Muscle of arm (tissue), 14 donors: ENCODE measurements at places on chromosomes 2 and 18. TPM values are rescaled to one million over a fixed set of nuclear protein-coding genes. Genes with fewer than 3 reads are reported as not detected.

GRCh38 chr2:154049561-154049960 lies 177.8 kb downstream of the GALNT13 start:
- no peak for DNase-seq

GRCh38 chr18:39701055-39701783 lies 2135.6 kb upstream of the CELF4 start:
- no peak for DNase-seq

DNA sequence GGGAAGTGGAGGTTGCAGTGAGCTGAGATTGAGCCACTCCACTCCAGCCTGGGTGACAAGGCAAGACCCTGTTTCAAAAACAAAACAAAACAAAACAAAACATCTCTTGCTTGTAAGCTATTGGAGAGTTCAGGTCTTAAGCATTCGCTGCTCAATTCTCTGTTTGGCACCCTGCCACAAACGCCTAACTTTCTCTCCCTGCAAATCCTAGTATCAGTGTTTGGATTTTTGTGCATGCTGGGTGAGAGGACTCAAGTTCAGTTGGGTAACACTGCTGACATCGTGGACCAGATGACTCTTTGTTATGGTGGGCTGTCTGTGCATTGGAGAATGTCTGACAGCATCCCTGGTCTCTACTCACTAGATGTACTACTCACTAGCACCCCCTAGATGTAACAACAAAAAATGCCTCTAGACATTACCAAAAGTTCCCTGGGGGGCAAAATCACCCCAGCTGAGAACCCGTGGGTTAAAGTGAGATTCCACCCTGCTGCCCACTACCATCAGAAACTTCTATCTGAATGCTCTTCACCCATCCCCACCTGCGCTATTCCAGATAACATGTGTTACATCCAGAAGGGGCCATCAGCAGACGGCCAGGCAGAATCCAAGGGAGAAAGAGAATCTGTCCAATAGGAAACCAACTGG lies 50.9 kb downstream of the CACNB4 start:
- DNase-seq: no peak

- DNase-seq: no peak
Observed at GRCh38 chr2:202778217-202778616, 93.3 kb downstream of the ICA1L start.

- no peak for DNase-seq
Observed at GRCh38 chr2:68741805-68742306, 7.2 kb downstream of the ARHGAP25 start.

GRCh38 chr2:239110595-239111048 lies 262.7 kb downstream of the TWIST2 start:
- DNase-seq: no peak

- DNase-seq: no peak
Observed at GRCh38 chr2:43018179-43019024, 208.0 kb downstream of the ZFP36L2 start.

DNA sequence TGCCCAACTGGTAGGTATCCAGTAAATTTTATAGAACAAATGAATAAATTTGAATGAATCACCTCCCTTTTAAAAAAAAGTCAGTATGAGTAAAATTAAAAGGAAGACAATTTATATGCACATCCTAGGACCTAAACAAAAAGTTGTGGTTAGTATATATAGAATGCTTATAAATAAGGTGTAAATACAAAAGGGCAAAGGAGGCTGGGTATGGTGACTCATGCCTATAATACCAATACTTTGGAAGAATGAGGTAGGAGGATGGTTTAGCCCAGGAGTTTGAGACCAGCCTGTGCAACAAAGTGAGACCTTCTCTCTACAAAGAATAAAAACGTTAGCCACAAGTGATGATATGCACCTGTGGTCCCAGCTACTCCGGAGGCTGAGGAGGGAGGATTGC lies 12.8 kb downstream of the C2orf69 start:
- no peak for DNase-seq

- no peak for DNase-seq
Observed at GRCh38 chr2:172089633-172090032, 4.3 kb downstream of the DLX1 start.

GRCh38 chr18:33116376-33116775 lies 324.1 kb downstream of the CCDC178 start:
- DNase-seq: no peak

GRCh38 chr18:38243291-38243690 lies 677.7 kb upstream of the CELF4 start:
- no peak for DNase-seq

- no peak for DNase-seq
Observed at GRCh38 chr2:65277791-65278483, 50.3 kb downstream of the ACTR2 start.

DNA sequence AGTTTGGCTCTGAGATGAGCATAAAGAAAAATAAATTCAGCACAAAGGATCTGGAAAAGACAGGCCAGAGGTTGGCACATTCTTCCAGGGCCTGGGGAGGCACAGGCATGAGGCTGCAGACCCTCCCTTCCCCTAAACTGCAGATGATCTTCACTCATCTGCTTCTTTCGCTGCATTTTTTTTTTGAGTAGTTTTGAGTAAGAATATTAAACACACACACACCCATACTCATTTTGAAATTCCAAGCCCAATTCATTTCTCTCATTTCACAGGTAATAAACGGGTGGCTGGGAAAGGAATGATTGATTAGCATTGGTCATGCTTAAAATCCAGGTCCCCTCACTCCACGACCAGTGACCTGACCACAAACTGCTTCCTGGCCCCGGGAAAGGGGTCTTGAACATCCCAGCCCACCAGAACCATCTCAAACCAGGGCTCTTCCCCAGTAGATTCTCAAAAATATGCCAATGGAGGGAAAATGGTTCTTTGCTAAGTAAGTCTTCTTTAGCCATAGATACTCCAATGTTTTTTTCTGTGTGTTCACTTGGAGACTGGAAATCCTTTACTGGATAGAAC lies 219.6 kb downstream of the ANAPC1 start:
- DNase-seq: no peak

DNA sequence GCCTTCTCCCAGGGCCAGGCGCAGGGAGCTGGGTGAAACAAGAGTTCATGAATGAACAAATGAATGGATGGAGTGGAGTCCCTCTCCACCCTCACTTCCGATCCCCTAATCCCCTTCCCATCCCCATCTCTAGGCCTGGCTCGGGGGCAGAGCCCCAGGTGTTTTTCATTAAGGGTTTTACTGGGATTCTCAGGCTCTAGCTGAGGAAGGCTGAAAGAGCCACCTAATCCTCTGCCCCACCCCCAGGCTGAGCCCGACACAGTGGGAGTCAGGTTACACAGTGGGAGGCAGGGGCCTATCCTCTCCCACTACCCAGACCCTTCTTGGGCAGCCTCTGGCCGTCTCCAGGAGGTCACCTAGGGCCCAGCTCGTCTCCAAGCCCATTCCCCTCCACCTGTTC lies 36.1 kb downstream of the SDC1 start:
- no peak for DNase-seq

- no peak for DNase-seq
Observed at GRCh38 chr2:162277381-162277780, 34.1 kb upstream of the FAP start.

- peak; percentile 25 for DNase-seq
Observed at GRCh38 chr2:10911291-10912075, at the start of gene KCNF1. KCNF1 (plus strand) TSS chr2:10911934; CDS start chr2:10912427, 493 bp downstream.

- no peak for DNase-seq
Observed at GRCh38 chr2:230925443-230925878, 419 bp upstream of the GPR55 start.

DNA sequence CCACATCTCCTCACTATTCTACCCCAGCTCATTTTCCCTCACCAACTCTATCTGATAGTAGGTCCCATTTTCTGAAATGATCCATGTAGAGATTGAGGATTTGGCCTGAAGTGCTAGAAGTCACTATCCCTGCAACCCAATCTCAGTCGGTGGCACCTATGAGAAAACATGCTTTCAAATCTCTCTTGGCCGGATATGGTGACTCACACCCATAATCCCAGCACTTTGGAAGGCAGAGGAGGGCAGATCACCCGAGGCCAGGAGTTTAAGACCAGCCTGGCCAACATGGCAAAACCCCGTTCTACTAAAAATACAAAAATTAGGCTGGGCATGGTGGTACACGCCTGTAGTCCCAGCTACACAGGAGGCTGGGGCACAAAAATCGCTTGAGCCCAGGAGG lies 19.1 kb upstream of the MARCHF4 start:
- no peak for DNase-seq

GRCh38 chr2:128245813-128246212 lies 72.9 kb downstream of the HS6ST1 start:
- DNase-seq: no peak

GRCh38 chr2:66324909-66325528 lies 109.9 kb upstream of the MEIS1 start:
- DNase-seq: no peak

GRCh38 chr2:17800219-17800618 lies 16.0 kb upstream of the MSGN1 start:
- peak; percentile 52 for DNase-seq

DNA sequence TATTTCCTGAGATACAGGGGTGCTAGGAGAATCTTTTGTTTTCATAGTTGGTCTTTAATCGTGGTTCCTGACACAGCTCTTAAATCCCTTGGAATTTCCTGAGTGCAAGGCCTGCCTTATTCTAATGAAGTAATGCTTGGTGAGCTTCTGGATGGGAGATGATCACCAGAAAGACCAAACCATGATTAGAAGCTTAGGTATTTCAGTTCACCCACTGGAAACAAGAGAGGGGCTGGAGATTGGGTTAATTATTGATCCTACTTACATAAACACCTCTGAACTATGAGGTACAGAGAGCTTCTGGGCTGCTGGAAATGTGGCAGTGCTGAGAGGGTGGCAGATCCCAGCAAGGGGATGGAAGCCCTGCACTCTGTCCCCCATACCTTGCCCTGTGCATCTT lies 406.8 kb downstream of the THSD7B start:
- no peak for DNase-seq

DNA sequence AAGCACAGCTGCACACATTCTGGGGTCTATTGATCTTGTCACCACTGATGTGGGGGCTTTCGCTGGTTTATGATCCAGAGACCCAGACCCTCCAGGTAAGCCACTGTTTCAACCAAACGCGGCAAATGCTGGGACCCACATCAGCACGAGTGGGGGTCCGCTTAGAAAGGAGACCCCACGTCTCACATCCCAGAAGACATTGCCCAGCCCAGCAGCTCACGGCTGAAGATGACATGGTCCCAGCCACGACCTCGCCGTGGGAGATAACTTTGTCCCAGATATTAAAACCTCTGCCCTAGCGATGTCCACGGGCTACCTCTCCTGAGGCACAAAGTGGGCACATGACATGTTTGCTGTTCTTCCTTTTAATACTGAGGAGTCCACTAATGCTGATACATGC lies 43.8 kb downstream of the LONRF2 start:
- no peak for DNase-seq

GRCh38 chr2:163401481-163401880 lies 334.3 kb downstream of the FIGN start:
- DNase-seq: no peak

GRCh38 chr2:41321351-41321750 lies 726.5 kb upstream of the PKDCC start:
- DNase-seq: no peak

DNA sequence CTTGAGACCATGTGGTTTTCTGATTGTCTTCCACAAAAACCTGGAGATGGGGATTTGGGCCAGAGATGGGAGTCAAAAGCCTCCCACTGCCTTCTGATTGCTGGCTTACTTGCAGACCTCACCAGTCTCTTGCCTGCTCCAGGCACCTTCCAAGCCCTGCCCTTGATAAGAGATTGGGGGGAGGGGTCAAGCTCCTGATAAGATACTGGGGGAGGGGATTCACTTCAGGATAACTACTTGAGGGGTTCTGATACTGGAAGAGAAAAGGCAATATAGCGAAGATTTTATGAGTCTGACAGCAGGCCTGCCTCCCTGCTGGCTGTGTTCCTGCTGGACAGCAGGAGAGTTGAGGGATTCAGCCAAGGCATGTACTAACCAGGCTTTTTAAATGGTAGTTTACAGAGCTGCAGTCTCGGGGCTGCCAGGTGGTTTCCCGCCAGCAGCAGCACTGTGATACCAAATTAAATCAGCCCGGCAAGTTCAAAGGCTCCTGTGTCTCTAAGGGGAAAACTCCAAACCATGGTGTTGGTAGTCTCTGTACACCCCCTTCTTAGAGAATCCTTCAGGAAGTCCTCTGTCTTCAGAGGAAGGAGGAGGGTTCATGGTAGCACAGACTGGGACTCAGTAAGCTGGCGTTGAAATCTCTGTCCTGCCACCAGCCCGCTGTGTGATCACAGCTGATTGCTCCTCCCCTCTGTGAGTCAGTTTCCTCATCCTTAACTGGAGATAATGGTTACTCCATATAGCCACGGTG lies 58.3 kb downstream of the FBXO36 start:
- DNase-seq: peak; percentile 78

GRCh38 chr2:127094509-127095366 lies 12.2 kb downstream of the BIN1 start:
- DNase-seq: peak; percentile 83

- DNase-seq: peak; percentile 61
Observed at GRCh38 chr18:79575891-79576685, 103.5 kb upstream of the CTDP1 start.

- DNase-seq: no peak
Observed at GRCh38 chr2:178997067-178997466, 52.9 kb downstream of the CCDC141 start.

GRCh38 chr2:198359308-198359707 lies 554.9 kb downstream of the PLCL1 start:
- no peak for DNase-seq

DNA sequence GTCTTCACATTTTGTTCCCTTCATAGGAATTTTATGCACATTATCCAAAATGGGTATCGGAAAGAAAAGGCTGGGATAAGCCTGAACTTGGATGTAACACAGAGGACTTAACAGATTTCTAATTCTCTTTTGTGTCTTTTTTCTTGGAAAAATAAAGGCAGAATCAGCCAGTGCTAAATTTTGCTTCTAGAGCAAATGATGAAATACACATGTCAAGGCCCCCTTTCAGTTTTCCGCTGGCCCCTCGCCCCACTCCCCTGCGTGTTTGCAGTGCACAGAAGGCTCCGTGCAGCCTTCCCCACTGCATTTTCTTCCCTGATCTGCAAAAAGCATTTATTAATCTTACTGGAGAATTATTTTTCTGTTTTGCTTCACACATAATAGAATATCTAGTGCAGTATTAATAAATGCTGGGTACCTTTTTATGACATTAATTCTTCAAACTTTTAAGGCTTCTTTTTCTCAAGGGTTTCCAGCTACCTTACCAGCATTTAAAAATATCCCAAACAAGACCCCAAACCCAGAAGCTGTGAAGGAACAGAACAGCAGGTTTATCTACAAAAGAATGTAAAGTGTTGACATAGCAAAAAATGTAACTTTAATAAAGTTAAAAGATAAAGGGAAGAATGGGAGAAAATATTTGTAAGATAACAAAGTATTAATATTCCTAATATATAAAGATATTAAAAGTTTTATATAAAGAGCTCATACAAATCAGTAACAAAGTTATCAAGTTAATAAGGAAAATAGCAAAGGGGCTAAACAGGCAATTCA lies 81.3 kb upstream of the SPTBN1 start:
- DNase-seq: no peak

The LRP1B gene
- polyA plus RNA-seq: 3.5 TPM

The TMEM247 gene
- not detected for polyA plus RNA-seq

The FBXO48 gene
- polyA plus RNA-seq: 1.3 TPM

The LAPTM4A gene
- 387 TPM for polyA plus RNA-seq

The FMNL2 gene
- 25.2 TPM for polyA plus RNA-seq

The ATL2 gene
- 45.7 TPM for polyA plus RNA-seq

The HOXD13 gene
- not detected for polyA plus RNA-seq

The SLC9A4 gene
- not detected for polyA plus RNA-seq

The ATP9B gene
- 12.6 TPM for polyA plus RNA-seq

The DSG4 gene
- not detected for polyA plus RNA-seq

The REEP1 gene
- polyA plus RNA-seq: 93.6 TPM
